ENCODE measurements at places on chromosomes 2 and 18. TPM values are rescaled to one million over a fixed set of nuclear protein-coding genes. Genes with fewer than 3 reads are reported as not detected.

EMILIN1 gene
- total RNA-seq, result 1.9 TPM

CYS1 gene
- total RNA-seq, result not detected

ENOSF1 gene
- 22.1 TPM for total RNA-seq

MAP3K19 gene
- not detected for total RNA-seq

MTERF4 gene
- total RNA-seq, result 23.4 TPM

TP53I3 gene
- total RNA-seq, result 94.5 TPM

GPATCH11 gene
- 7.1 TPM for total RNA-seq

RUFY4 gene
- total RNA-seq, result not detected

CFAP65 gene
- total RNA-seq, result not detected

EVX2 gene
- total RNA-seq, result not detected

DES gene
- total RNA-seq, result 1.2 TPM

CHRND gene
- total RNA-seq, result not detected

TXNDC2 gene
- total RNA-seq, result not detected

POLR1A gene
- 31.3 TPM for total RNA-seq

ALK gene
- total RNA-seq, result not detected

ZNF385B gene
- total RNA-seq, result not detected

TUBA3E gene
- not detected for total RNA-seq

TEX44 gene
- total RNA-seq, result not detected

STK16 gene
- total RNA-seq, result 42.6 TPM

UNC50 gene
- total RNA-seq, result 55.8 TPM

PLEK gene
- under 0.01 TPM for total RNA-seq

OSGEPL1 gene
- total RNA-seq, result 11.9 TPM

POU3F3 gene
- total RNA-seq, result not detected

MOGAT1 gene
- total RNA-seq, result not detected

SERPINB7 gene
- 0.30 TPM for total RNA-seq

KCNS3 gene
- 1.8 TPM for total RNA-seq

SLC9A4 gene
- total RNA-seq, result not detected

EPB41L3 gene
- 169 TPM for total RNA-seq

ARMC9 gene
- 18.4 TPM for total RNA-seq

ACVR1 gene
- total RNA-seq, result 10.6 TPM

SERPINB12 gene
- total RNA-seq, result not detected

CNPPD1 gene
- 19.3 TPM for total RNA-seq

RAB6C gene
- not detected for total RNA-seq

REG1B gene
- not detected for total RNA-seq

MSTN gene
- total RNA-seq, result not detected

ANKAR gene
- 3.0 TPM for total RNA-seq

ASXL3 gene
- total RNA-seq, result 0.32 TPM

CELF4 gene
- total RNA-seq, result not detected

FAM161A gene
- total RNA-seq, result 3.8 TPM

CRYGC gene
- total RNA-seq, result not detected

RTP5 gene
- total RNA-seq, result not detected

HOXD12 gene
- total RNA-seq, result not detected

EFR3B gene
- 0.32 TPM for total RNA-seq

CAPN14 gene
- total RNA-seq, result under 0.01 TPM

CNTNAP5 gene
- total RNA-seq, result not detected

TTC31 gene
- 16.3 TPM for total RNA-seq

NBAS gene
- total RNA-seq, result 97.8 TPM

CAVIN2 gene
- 82.5 TPM for total RNA-seq

CRACDL gene
- 7.3 TPM for total RNA-seq

SCG2 gene
- total RNA-seq, result 0.15 TPM

ACMSD gene
- not detected for total RNA-seq

IL36A gene
- not detected for total RNA-seq

ASB3 gene
- total RNA-seq, result 31.8 TPM

All from epithelial cell of umbilical artery (primary cell).